ENCODE measurements at places on chromosomes 7 and 10.
A peak's percentile ranks its signal among the peaks of the same experiment; 100 is the strongest.

DNA sequence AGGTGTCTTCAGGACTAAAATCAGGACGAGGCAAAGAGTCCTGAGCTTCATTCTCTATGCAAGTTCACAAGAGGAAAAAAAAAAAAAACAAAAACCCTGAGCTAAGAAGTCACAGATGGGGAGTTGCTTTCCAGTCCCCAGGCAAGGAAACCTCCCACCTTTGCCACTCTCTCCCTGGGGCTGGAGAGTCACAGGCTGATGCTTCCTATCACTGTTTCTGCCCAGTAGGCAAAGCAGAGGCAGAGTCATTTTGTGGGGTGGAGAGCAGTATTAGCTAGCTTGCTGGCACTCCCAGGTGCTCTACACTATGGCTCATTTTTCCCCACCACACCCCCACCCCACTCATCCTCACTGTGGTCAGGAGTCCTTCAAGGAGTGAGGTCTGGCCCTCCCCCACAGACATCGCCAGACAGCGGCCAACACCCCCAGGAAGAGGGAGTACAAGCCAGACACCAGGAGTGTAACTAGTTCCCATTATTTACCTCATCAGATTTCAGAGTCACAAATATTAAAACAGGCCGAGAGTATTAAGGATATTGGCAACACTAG lies 34.6 kb upstream of the UNC5B start:
- no peak for DNase-seq

DNA sequence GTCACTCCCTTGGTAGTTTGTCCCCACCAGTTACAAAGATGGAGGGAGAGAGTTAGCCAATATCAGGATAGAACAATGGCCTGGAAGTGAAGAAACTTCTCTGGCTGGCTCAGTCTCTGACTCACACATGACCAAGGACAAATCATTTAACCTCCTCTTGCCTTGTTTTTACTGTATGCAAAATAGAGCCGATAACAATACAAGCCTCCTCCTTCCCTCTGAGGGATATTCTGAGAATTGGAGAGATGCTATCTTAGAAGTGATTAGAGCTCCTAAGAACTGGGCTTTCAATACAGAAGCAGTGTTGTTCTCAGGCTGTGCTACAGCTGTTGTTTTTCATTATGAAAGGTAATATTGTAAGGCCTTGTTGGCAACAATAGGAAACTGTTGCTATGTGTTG lies 87.7 kb upstream of the EGR2 start:
- no peak for DNase-seq

DNA sequence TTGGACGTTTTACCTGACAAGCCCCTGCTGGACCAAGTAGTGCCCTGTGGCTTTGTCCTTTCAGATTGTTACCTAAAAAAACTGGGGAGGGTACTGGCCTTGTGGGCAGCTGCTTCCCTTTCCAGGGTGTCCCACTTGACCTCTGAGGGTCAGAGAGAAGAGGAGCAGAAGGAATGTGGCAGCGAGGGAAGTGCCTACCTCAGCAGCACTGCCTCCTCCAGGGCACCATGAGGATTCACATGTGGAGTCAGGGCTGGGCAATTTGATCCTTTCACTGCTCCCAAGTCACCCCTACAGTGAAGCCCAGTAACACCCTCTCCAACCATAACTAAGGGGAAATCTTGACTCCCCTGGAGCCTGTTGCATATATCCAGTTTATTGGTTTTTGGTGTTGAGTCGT lies 64.6 kb downstream of the ITGB1 start:
- no peak for DNase-seq

GRCh38 chr7:151436446-151437158 lies 3.3 kb downstream of the CRYGN start:
- DNase-seq = no peak

GRCh38 chr7:45229156-45229920 lies 71.7 kb downstream of the RAMP3 start:
- no peak for DNase-seq

DNA sequence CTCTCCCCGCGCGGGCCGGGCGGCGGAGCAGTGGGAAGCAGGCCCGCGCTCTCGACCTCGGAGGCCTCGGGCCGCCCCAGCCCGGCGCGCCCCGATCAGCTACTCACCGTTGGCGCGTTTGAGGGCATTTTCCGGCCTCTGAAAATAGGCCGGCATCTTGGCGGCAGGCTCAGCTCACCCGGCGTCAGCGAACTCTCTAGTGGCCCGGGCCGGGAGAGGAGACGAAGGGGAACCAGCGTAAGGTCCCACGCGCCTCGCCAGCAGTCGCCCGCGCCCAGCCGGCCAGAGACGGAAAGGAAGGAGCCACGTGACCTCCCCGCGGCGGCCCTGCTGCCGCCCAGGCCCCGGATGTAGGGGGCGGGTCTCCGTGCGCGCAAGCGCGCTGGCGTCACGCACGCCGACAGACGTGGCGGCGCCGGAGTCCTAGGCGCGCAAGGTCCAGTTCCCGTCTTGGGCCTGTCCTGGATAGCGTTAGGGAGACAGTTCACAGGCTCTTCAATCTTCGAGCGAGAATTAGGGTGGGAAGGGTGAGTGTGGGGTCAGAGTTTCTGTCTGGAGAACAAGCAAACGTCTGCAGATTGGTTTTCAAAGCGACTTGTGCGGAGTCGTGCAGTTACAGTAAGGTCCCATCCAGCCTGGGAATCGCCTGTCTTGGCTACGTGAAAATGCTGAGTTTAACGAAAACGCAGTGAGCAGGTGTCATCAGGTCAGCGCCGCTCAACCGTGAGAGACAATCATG lies at the start of gene EIF3A:
Gene EIF3A (minus strand): TSS at position 297 of the 739 bp plus-strand sequence. CDS start 141 bp downstream, at position 156.
- peak; percentile 88 for DNase-seq

- DNase-seq = no peak
These were observed 361.0 kb upstream of the NFE2L3 start for GRCh38 chr7:25790963-25791362.

- DNase-seq = no peak
These were observed 52.1 kb upstream of the MTURN start for GRCh38 chr7:30082686-30083085.

DNA sequence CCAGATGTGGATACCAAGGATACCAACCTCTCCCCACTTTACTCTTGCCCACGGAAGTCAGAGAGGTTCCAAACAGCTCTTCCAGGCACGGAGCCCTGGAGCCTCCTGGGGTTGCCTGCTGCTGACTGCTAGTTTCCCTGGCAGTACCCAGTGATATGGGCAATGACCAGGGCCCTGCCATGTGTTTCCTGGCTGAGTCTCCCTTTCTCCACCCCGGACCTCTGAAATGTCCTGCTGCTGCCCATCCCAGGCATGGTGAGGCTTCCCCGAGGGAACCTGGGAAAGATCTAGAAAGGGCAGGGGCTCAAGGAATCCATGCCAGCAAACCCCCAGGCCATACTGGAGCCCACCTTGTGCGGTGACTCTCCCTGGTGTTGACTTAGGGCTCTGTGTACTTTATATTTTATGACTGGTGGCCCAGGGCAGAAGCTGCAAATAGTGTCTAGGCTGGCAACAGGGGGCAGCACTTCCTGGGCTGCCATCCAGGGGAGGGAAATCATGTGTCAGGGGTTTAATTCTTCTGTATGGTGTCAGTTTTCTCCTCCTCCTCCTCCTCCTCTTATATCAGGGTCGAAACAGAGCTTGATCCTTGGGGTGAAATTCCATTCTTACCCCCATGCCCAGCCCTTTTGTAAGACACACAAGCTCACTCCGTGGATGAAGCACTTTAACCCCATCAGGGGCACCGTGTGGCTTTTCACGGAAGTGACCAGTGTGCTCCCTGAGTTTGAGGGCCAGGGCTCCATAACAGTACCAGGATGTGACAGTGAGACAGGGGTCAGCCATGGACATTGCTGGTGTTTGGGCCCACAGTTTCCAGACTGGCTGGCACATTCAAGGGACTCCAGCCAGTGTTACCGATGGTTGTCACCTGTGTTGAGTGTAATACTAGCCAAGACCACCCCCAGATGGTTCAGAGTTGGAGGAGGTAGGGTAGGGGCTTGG lies 62.4 kb upstream of the GDF10 start:
- no peak for DNase-seq

DNA sequence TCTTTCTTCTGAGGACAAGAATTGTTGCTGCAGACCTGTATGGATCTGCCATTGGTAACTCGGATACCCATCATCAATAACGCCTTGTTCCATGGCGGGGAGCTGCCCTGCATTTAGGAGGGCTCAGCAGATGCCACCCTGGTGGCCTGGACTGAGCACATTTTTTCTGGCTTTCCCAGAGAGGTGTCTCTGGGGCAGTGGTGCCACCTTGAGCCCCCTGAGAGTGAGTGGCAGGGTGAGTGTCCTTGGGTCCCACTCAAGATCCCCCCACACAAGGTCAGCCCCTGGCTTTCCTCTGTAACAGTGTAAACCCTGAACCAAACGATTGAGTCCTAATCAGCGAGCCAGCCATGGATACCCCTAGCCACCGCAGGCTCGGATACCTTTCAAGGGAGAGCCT lies 258.6 kb downstream of the GLRX3 start:
- no peak for DNase-seq

- no peak for DNase-seq
These were observed 77.4 kb upstream of the IGFBP3 start for GRCh38 chr7:45998506-45998905.

DNA sequence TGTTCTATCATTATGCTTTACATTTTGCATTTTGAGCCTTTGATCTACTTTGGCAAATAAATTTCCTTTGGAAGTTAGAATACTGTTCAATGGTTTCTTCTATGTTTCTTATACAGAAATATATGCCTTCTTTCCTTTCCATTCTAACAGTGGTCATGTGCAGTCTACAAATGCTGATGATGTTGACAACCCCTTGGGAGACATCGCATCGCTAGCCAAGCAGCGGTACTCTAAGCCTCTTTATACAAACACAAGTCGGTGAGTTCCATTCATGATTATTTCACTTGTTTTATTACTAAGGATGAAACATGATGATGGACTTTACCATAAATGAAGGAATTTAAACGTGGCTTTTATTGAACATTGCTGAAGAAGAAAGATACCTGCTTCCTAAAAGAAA lies 48.1 kb upstream of the ZPBP start:
- DNase-seq = no peak

DNA sequence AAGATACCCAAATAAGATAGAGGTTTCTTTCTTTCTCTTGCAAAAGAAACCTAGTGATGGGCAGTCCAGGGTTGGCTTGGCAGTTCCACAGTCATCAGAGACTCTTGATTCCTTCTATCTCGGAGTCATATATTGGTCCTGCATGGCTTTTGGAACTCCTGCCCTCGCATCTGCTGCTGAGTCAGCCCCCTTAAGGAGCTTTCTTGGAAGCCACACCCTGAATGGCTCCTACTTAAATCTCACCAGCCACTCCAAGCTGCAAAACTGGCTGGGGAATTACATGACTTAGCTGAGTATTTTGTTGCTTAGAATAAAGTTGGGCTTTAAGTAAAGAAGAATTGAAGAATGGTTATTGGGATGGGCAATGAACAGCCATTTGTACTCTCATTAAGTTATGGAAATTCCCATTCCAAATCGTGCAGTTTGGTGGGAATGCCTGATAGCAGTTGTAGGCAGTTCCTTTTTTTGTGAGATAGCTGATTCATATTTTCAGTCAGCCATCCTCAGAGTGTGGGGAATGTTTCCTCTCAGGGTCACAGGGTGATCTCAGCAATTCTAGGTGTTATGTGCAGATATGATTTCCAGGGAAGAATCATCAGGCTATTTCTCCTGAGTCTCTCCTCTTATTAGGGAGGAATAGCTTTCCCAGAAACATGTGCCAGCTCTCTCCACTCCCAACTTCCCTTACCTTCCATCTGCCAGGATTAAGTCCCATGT lies 209.9 kb downstream of the BBS9 start:
- no peak for DNase-seq

DNA sequence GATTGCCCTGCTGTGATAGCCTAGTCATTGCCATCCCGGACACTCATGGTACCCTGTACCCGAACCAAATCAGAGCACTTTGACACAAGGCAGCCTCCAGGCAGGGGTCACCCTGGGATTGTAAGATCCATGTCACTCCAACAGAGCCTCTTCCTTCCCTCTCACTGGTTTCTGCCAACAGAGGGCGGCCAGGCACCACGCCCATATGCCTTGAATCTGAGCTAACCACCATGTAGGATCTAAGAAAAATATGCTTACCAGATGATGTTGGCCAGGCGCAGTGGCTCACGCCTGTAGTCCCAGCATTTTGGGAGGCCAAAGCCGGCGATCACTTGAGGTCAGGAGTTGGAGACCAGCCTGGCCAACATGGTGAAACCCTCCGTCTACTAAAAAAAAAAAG lies 389.2 kb upstream of the KLF6 start:
- DNase-seq = no peak

GRCh38 chr10:10094691-10095090 lies 923.0 kb upstream of the CELF2 start:
- no peak for DNase-seq

DNA sequence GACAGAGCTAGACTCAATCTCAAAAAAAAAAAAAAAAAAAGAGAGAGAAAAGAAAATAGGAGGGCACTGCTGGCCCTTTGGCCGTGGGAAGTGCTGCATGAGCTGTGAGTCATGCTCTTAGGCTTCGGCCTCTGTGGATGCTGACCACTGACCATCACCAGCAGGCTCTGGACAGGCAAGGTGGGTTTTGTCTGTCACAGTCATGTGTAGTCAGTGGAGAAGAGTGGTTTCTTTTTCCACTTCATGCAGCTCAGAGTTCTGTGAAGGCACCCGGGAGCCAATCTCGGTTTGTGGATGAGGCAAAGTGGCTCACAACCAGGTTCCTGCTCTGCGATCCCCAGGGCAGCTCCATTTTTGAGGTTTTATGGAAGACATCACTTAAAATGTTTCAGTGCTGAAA lies 58.1 kb downstream of the PRTFDC1 start:
- DNase-seq = no peak

GRCh38 chr7:102953406-102953805 lies 40.6 kb downstream of the LRRC17 start:
- no peak for DNase-seq

DNA sequence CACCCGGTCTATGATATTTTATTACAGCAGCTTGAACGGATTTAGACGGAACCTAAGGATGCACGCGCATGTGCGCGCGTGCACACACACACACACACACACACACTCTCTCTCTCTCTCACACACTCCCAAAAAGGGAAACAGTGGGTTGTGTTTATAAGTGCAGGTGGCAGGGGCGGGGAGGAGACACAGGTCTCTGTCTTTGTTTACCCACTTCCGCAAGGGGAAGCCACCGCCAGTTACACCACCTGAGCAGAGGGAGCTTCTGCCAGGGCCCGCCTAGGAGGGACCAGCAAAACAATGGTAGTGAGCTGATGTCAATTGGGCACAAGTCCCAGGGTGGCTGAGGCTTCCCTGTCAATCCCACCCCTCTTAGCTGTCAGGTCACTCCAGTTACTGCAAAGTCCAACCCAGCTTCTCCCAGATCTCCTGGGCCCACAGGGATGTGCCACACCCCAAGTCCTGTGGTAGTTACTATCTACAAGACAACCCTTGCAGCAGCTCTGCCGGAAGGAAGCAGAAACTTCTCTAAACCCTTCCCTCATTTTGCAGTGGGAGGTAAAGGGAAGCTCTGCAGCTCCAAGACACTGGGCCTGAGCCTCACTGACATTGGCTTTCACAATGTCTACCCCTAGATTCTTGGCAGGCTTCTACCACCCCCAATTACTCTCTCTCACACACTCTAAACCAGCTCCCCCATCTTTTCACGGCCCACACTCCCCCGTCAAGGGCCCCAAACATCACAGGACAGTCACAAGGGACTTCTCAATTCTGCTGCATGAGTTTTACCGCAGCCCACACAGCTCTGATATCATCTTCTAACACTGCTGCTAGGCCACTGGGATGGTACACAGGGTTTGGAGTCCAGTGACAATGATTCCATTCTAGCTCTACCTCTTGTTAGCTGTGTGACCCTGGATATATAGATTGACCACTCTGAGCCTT lies 17.6 kb downstream of the ANXA11 start:
- DNase-seq = peak; percentile 45
